NCI-H82 (cell line): ENCODE measurements at places on chromosomes 3 and 15.
A peak's percentile ranks its signal among the peaks of the same experiment; 100 is the strongest.

GRCh38 chr3:45472795-45473194 lies 84.4 kb downstream of the LARS2 start:
- DNase-seq, result no peak

- DNase-seq, result no peak
Measured at GRCh38 chr3:55341502-55342031, 145.5 kb downstream of the WNT5A start.

DNA sequence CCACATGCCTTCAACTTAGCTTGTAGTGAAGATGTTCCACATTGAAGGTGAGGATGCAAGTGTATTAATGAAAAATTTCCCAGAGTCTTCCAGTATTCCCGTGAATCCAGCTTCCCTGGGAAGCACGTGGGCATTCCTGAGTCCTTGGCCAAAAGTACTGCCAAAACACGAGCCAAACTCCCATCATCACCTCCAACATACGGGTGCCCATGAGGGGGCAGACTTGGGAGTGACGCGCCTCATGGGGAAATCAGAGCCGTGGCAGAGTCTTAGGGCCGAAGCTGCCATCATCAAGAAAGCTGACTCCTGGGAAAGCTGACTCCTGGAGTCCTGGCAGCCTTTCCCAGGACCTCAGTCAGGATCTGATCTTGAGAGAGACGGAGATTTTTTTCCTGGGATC lies 20.1 kb upstream of the TM2D3 start:
- DNase-seq, result no peak

DNA sequence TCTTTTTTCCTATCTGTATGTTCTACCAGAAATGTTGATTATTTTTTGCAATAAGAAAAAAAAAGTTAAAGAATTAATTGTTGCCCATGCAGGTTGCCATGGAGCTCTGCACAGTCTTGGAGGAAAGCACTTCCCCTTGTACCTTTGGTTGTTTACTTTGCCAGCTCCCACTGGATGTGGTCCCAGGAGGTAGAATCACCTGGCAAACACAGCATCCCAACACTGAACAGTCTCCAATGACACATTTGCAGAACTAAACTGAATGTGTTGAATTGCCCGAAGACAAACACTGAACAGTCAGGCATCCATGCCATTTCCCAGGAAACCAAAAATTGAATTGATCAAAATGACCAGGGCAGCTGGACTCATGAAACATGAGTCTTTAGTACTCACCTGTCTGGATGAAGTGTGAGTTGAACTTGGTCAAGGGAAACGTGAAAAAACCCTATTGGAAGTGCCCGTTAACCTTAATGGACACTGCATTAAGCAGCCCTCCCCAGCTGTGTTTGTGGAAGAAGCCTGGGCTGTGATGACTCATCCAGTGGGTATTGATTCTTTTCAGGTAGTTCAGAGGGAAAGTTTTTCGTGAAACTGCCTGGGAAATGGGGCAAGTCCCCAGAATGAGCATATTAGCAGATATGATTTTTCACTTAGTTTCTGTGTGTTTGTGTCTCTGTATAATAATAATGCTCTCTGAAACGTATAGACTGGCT lies 284.7 kb upstream of the STT3B start:
- DNase-seq, result no peak

DNA sequence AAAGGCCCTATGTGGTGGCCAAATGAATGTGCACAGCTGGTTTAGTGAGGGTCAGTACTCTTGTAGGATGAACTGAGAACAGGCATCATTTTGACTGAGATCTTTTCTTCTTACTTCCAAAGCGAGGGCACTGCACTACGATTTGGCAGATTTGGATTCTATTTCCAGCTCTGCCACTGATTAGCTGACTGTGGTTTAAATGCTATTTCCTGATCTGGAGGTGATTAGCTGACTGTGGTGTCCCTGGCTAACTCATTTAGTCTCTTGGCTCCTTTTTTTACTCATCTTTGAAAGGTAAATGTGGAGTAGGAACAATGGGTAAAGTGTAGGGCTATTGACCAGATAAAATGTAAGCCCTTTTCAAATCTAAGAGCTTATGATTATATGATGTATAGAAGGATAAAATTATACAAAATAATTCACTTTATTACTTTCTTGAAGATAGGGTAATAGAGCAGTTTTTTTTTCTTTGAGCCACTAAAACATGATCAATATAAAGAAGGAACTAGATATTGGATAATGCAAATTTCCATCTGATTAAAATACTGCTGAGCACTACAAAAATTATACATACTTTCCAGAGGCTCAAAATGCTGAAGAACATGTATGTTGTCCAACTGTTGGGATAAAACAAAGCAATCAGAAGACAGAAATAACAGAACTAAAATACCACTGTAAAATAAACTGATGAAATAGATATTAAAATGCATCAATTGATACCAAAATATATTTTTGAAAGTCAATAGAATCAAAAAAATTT lies 39.7 kb upstream of the PLOD2 start:
- no peak for DNase-seq

GRCh38 chr3:155560135-155560534 lies 184.7 kb downstream of the PLCH1 start:
- DNase-seq, result no peak

DNA sequence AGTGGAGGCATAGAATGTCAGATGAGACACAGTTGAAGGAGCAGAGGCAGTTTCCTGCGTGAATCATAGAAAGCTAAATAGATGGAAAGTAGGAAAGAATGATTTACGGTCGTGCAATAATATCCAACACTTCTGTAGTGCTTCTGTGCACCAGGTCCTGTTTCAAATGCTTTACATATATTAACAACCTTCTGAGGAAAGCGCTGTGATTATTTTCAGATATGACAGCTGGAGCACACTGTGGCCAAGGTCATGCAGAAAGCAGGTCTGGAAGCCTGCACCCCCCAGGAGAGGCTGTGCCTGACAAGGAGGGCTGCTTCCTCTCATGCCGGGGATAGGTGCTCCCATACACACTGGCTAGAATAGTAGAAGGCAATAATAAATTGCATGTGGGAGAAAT lies 104.5 kb downstream of the CHRNA7 start:
- no peak for DNase-seq

GRCh38 chr3:20669184-20669583 lies 483.2 kb upstream of the SGO1 start:
- DNase-seq, result no peak

DNA sequence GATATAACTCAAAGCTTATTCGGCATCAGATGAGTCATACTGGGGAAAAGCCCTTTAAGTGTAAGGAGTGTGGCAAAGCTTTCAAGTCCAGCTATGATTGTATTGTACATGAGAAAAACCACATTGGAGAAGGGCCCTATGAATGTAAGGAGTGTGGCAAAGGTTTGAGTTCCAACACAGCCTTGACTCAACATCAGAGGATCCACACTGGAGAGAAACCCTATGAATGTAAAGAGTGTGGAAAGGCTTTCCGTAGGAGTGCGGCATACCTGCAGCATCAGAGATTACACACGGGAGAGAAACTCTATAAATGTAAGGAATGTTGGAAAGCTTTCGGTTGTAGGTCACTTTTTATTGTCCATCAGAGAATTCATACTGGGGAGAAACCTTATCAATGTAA lies 7.5 kb downstream of the ZNF621 start:
- DNase-seq, result no peak

- no peak for DNase-seq
Measured at GRCh38 chr3:11211531-11212298, 57.4 kb downstream of the HRH1 start.

DNA sequence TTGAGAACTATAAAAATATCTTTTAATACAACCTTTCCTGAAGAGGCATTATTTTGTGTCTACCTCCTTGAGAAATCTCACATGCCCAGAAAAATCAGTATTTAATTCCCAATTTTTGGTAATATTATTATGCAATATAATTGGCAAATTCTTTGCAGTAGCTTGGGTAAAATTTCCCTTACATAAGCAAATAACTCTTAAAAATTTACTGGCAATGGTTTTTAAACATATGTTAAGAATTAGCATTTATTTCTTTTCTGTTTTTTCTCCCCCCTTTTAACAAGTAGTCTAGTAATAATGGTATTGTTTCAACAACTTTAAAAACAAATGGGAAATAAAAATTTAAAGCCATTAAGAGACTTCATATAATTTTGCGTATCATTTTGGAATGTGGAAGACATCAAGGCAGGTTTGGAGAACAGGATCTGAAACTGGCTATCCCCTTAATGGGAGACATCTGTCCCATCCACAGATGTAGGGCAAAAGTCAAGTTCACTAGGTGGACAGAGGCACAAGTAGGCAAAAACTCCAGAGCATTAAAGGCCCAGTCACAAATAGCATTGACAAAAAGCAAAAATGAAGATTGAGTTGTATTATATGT lies 89.6 kb upstream of the AADACL2 start:
- no peak for DNase-seq

- peak; percentile 72 for DNase-seq
Measured at GRCh38 chr15:96079041-96079440, 251.5 kb upstream of the NR2F2 start.

DNA sequence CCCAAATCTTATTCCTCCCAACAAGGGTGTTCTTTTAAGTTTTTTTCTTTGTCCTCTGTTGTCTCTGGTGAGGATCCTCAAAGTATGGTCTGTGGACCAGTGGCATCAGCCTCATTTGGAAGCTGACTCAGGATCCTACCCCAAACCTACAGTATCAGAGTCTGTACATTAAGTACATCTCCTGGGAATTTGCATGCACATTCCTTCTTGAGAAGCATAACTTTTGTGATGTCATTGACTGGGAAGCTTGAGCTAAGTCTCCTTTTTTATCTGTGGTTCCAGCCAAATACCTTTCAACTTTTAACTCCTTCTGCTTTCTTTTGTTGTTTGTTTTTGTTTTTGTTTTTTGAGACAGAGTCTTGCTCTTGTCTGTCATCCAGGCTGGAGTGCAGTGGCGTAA lies 40.5 kb downstream of the ARMC8 start:
- no peak for DNase-seq

DNA sequence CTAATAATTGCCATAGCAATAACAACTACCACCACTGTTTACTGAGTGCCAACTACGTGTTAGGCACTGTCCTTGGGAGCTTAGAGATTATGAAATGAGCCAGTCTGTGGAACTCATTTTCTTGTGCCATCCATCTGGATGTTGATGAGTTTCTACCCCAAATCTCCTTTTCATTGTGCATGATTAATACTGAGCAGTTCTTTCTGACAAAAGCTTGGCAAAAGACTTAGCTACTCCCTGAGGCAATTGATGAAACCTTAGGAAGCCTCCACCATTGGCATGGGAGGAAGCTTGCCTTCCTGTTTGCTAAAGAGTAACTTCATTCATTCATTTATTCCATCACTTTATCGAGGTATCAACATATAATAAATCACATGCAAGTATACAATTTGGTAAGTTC lies 39.8 kb downstream of the PRICKLE2 start:
- no peak for DNase-seq

DNA sequence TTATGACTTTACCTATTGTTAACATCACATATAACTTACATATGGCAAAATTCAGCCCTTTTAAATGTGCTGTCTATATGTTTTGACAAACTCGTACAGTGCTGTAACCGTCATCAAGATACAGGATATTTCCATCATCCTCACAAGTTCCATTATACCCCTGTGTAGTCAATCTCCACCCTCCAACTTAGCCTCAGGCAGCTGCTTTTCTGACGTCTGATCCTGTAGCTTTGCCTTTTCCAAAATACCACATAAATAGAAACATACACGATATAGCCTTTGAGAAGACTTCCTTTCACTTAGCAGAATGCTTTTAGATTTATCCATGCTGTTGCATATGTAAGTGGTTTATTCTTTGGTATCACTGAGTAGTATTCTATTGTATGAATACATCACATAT lies 47.1 kb downstream of the SLC12A1 start:
- no peak for DNase-seq

DNA sequence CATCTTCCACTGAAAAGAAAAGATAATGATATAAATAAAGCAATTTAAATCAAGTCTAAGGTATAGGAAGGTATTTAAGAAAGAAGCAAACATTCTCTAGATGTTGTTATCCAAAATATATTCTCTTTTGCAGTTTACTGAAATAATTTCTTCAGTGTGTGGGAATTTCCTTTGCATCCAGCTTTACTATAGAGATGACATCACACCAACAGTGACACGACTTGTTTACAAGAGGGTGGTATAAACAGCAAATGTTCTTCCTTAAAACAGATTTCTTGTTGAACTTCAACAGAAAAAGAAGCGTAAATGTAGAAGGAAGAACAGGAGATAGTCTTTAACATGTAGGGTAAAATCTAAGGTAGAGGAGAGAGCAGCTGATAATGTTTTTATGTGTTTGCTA lies 202.5 kb downstream of the ROBO2 start:
- no peak for DNase-seq

GRCh38 chr3:132788301-132788671 lies 66.1 kb upstream of the NPHP3 start:
- peak; percentile 88 for DNase-seq

DNA sequence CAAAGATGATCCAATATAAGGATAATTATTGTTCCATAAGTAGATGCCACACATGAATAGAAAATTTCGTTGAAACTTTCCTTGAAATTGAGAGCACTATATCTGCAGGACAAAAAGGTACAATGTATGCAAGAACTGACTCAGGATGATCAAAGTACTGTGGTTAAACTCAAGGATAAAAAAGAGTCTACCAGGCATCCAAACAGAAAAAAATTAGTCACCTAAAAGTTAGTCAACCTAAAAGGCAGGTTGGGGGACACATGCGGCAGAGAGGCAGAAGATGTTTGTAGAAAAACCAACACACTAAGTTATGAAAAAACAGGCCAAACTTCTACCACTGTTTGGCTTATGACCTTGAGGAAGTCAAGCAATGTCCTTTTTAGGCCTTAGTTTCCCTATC lies 68.7 kb downstream of the GSK3B start:
- DNase-seq, result no peak

DNA sequence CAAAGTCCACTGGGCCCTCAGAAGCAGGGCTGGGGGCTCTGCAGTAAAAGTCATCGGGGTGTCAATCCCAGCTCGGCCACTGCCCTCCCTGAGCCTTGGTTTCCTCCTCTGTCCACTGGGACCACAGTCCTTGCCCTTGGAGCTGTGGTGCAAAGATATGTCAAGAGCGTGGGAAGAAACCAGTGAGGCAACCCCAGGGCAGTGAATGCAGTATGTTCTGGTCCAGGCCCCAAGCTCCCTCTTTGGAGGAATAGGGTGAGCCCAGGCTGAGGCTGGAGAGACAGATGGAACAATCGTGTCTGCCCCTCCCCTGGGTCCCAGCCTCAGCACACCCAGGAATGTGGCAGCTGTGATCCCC lies 779 bp downstream of the GRIP2 start:
- DNase-seq, result no peak

- no peak for DNase-seq
Measured at GRCh38 chr15:46918462-46919140, 798.7 kb upstream of the SEMA6D start.
